Hippocampal formation (tissue), 2 donors: ENCODE measurements at places on chromosomes 6 and 20.
A peak's percentile ranks its signal among the peaks of the same experiment; 100 is the strongest.

DNA sequence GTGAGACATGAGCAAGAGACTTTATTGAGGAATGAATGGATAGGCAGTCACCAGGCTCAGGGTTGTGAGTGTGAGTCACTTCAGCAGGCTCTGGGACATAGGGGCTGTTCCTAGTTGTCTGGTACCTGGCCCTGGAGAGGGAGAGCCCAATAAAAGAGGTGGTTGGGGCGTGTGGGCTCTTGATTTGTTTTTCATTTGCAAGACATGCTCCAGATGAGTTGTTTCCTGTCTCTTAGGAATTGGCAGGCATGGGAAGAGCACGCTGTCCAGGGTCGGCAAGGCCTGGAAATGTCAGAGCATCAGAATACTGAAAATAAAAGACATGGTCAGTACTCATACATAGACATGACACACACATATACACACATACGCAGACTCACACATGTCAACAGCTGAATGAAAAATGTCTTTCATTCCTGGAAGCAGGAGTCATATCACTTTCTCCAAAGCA, 166.3 kb upstream of the SULF2 start:
- no peak for DNase-seq

- peak; percentile 46 for DNase-seq
These were observed 299.9 kb upstream of the SUPT3H start for GRCh38 chr6:45677381-45678284.

GRCh38 chr6:124467366-124467765, 494.9 kb upstream of the RNF217 start:
- no peak for DNase-seq

DNA sequence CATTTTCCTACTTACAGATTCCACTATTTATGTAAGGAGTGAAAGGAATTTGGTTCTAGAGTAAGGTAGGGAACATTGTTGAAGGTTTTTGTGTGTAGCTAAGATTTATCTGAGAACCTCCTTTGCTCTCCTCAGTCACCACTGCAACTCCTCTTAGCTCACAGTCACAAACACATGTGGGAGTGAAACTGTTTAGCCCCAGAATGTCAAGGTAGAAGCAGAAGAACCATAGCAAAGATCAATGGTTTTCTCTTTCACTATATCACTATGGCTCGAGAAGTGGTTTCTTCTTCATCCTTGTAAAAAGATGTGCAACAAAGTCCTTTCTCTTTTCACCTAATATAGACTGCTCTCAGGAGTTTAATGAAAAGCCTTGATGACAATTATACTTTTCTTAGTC, 6.5 kb upstream of the DEFB112 start:
- DNase-seq, result no peak

- DNase-seq, result no peak
These were observed 6.2 kb upstream of the TGM6 start for GRCh38 chr20:2374346-2375125.

DNA sequence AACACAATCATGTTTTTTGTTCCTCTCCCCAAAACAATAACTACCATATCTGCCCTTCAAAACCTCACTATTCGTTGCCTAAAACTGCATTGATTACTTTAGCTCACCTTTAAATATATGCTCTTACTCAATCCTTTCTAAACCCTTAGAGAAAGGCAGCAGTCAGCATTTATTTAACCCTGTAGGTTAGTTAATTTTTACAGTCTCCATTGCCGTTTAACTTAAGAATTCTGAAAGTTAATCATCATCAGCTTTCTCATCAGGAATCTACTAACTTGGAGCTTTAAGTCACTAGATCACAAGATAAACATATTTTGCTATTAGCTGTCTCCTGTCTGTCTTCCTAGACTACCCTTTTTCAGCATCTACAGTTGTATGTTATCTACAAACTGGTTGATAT, 991.9 kb downstream of the EPHA7 start:
- DNase-seq, result no peak

GRCh38 chr6:85912582-85912981, 269.9 kb upstream of the SYNCRIP start:
- no peak for DNase-seq

GRCh38 chr20:53527196-53527595, 66.4 kb downstream of the ZNF217 start:
- DNase-seq, result no peak
